HT-29 (cell line): ENCODE measurements at places on chromosomes 6 and 20.

- peak; percentile 92 for DNase-seq
These were observed 37.1 kb downstream of the PIGU start for GRCh38 chr20:34639755-34640222.

DNA sequence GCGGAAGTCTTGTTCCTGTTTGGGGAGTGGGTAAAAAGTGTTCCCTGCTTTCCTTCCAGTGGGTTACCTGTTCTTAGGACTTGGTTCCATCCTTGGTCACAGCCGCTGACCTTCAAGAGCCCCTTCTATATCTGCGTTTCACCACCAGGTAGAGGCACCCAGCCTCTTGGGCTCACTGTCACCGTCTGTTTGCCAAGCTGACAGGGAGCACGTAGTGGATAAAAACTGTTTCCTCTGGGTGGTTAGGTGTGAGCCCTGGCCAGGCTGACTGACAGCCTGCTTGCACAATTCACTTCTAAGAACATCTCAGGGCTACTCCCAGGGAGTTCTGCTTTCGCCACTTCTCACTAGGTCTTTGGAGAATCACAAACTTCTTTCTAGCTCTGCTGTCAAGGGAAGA is 1.8 kb upstream of the JPH2 start:
- no peak for DNase-seq

GRCh38 chr6:158357570-158358216 is 45.4 kb downstream of the TULP4 start:
- DNase-seq = no peak

GRCh38 chr6:81758221-81758620 is 5.7 kb upstream of the TENT5A start:
- DNase-seq = no peak

DNA sequence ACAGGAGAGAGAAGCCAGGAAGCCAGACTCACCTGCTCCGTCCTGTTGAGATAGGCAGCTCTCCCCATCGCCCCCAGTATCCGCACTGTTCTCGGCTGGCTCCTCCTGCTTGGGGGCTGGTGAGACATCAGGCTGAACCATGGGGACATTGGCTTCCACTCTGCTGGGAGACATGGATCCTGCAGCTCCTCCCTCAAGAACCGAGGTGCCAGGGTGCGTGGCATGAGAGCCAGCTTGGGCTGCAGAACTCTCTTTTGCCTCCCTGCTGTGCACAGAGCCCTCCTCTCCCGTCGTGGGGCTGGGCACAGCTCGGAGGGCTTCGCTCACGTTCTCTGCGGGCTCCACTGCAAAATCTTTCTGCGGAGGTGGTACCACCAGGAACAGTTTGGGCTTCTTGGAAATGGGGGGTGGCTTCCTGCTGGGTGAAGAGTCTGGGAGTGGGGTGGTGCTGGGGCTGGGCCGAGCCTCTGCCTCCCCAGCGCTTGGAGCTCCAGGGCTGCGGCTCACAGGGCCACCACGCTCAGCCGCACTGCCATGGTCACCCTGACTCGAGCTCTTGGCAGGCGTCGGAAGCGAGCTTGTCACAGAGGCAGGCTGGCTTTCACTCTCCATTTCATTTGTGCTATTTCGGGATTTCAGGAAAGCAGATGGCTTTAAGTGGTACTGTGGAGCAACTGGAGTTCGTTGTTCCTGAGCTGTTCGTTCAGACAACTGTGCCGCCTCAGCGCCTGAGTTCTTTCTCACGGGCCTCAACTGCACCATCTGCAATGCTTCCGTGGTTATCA is 26.5 kb downstream of the HEBP2 start:
- no peak for DNase-seq

DNA sequence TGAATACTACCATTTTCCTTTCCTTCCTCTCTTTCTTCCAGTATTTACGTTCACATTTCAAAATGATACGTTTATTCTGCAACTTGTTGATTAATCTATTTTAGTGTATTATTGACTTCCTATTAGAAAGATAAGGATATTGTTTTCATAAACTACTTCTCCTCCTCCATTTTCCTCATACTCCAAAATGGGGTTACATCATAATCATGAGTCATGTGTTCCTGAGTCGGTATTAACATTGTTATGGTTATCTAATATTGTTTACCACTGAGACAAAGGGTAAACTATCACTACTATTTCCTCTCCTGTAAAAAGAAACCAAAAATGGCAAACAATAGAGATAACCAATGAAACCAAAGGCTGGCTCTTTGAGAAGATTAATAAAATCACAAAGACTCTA is 126.5 kb upstream of the CDYL start:
- no peak for DNase-seq

DNA sequence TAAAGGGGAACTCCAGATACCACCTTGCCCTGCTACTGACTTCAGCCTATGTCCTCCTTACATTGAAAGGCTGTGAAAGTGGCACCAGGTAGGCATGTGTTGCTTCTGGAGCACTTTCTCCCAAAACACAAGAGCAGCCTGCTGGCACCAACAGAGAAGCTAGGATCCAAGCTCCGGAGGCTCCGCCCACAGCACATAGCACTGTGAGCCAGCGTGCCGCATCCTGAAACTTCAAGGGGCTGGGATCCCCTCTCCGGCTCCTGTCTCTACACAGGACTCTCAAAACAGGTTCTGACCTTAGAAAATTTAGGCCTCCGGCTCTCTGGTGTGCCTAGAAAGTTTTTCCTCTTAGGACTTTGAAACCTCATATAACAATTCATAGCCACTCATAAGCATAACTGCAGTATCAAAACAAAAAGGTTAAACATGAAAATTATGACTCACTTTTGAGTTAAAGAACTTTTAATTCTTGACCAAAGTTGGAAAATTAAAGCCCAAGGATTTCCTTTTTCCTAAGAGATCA is 41.1 kb downstream of the EZR start:
- DNase-seq = no peak

- DNase-seq = no peak
These were observed 88.6 kb downstream of the ERMARD start for GRCh38 chr6:169839898-169840631.

DNA sequence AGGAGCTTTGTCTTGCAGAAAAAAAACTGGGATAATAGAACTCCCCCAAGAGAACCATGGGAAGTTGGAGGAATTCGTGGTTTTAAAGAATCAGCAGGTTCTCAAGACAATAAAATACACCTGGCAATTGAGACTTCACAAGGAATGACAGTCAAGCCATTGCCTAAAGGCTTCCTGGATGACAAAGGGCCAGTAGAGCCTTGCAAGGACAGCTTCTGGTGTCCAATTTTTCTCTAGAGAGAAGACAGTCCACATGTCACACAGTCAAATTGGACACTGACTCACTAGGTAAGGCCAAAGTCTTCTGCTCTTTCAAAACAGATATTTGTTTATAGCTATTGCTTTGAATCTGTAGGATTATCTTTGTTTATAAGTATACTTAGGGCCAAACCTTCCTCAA is 80.3 kb upstream of the BMP5 start:
- DNase-seq = no peak

DNA sequence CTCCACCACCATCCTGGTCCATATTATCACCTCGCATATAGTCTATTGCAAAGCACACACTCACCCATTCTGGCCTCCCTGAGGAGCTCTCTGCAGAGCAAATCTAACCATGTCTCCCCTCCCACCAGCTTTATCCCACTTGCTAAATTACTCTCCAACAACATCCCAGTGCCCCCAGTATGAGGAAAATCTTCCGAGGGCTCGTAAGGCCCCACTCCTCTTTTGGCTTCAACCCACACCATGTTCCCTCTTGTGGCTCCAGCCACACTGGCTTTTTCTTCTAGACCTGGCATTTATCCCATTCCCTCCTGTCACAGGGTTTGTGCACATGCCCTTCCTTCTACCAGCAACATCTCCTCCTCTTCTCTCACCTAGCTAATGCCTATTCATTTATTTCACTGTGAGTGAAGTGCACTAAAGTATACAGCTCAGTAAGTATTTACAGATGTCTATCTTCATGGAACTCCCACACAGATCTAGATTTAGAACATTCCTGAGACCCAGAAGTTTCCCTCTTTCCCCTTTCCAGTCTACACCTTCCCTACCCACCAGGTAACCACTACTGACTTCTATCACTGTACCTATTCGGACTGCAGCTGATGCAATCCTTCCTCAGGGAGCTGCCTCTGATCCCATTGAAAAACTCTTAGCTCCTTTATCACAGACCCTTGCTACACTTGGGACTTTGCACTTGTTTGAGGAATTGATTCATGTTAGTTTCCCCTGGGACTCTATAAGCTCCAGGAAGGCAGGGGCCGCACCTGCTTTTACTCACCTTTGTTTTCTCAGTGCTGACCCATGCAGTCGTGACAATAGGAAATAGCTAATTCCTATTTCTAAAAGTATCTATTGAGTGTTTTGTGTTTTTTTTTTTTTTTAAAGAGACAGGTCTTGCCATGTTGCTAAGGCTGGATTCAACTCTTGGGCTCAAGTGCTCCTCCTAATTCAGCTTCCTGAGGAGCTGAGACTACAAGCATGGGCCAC is 15.5 kb downstream of the MRPL14 start:
- no peak for DNase-seq

DNA sequence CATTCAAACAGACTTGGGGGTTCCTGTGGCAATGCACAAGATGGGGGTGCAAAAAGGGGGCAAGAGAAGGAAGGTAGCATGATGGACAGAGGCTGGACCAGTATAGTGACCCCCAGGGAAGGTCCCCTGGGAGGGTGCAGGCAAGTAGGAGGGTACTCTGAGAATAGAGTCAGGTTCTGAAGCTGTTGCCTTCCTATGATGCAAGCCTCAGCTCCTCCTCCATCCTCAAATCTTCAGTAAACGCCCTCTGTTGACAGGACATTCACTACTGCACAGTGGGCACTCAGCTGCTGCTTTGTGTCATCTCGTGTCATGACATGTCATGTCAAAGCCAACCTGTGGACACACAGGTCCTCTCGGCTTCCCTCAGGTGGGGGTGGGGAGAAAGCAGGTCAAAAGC is 5.8 kb upstream of the SDCBP2 start:
- DNase-seq = peak; percentile 36

DNA sequence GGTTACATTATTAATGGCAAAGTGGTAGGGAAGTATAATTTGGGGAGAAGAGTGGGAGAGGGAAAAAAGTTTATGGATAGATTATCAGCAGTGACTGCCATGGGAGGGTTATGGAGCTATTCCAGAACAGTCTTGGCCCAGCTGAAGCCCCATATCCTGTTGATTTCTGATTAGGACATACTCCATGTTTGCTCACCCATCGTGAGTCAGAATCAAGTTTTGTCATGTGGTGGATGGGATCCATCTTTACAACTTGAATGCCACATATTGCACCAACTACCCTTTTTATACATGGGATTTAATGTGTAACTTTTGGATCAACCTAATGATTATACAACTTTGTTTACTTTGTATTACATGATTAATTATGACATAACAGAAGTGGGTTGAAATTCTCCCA is 217.0 kb downstream of the HAO1 start:
- DNase-seq = no peak

- no peak for DNase-seq
These were observed 586.6 kb upstream of the BTBD3 start for GRCh38 chr20:11331096-11331495.

DNA sequence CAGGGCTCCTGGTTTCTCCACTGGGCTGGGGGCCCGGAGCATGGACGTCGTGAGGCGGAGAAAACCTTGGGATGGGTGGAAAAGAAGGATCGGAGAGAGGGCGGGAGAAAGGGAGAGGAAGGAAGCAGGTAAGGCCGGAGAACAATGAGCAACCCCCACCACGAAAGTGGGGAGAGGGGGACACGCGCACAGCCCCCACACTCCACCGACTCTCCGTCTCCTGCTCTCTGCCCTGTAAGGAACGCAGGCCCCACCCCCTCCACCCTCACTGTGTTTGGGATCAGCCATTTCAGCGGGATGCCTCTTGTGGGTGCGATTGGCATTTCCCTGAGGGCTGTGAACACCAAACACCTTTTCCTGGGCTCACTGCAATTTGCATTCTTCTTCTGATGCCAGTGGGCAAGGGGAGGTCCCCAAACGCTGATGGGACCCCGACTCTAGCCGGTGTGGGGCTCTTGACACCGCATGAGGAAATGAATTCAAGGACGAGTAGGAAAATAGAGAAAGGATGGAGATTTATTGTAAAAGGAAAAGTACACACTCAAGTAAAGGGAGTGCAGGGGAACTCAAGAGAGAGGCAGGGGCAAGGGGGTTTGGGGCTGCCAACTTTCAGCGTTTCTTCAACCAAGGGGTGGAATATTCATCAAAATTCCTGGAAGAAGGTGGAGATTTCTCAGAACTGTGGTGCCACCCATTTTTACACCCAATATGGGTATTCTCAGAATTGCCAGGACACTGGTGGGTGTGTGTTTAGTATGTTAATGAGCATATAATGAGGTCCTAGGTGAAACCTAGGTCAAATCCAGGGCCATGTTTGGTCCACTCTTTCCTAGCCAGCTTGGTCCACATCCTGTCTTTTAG is 13.1 kb upstream of the RAET1L start:
- DNase-seq = no peak

DNA sequence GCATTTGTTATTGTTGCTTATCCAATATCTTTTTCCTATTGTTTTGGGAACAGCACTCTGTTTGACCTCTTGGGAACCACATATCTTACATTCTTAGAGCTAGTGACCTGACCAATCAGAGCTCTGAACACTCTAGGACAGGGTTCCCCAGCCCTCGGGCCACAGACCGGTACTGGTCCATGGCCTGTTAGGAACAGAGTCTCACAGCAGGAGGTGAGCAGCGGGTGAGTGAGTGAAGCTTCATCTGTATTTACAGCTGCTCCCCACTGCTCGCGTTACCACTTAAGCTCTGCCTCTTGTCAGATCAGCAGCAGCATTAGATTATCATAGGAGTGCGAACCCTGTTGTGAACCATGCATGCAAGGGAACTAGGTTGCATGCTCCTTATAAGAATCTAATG is 226.0 kb upstream of the TSHZ2 start:
- DNase-seq = no peak

DNA sequence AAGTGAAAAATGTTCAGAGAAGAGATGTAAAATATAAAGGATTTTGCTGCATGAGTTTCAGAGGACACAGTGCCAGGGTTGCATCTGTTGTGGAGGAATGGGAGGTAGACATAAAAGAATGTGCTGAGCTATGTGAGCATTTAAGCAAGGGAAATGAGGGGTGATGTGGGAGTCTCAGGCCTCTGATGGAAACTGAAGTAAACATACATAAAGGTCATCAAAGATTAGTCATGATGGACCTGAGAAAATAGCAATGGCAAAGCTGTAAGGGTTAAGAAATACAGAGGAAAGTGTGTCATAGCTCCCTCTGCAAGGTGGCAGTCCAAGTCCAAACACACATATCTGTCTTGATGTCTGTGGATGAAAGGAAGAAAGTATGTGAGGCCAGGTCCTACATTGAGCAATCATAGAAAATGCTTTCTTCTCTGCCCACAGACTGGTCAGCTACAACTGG is 306.6 kb upstream of the ECI2 start:
- DNase-seq = no peak

DNA sequence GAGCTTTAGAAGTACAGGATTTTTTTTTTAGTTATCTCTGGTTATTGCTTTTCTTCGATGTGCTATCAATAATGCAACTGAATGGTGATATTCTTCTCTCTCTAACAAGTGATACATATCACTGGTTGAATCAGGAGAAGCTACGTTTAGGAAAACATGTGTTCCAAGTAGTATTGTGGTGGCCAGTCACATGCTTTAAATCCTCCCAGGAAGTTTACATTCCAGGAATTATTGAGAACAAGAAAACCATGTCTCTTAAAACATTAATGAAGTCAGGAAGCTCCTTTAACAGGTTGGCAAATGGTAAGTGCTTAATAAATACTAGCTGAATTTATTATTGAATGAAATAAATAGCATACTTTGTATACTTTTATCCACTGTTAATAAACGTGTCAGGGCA is 371.1 kb downstream of the BCKDHB start:
- DNase-seq = peak; percentile 34

GRCh38 chr6:24191346-24191745 is 65.3 kb downstream of the NRSN1 start:
- DNase-seq = no peak
